AG04449 (cell line): ENCODE measurements at places on chromosomes 3 and 15.

GRCh38 chr15:60373745-60374144, 24.0 kb downstream of the ANXA2 start:
- no peak for DNase-seq

DNA sequence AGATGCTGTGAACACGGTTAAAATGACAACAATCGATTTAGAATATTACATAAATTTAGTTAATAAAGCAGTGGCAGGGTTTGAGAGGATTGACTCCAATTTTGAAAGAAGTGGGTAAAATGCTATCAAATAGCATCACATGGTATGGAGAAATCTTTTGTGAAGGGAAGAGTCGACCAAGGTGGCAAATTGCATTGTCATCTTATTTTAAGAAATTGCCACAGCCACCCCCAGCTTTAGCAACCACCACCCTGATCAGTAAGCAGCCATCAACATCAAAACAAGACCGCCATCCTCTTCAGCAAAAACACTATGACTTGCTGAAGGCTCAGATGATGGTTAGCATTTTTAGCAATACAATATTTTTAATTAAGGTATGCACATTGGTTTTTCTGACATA, 5.7 kb upstream of the CCR5 start:
- DNase-seq, result no peak

- DNase-seq, result no peak
These were observed 25.0 kb downstream of the LRRC58 start for GRCh38 chr3:120324190-120324589.

DNA sequence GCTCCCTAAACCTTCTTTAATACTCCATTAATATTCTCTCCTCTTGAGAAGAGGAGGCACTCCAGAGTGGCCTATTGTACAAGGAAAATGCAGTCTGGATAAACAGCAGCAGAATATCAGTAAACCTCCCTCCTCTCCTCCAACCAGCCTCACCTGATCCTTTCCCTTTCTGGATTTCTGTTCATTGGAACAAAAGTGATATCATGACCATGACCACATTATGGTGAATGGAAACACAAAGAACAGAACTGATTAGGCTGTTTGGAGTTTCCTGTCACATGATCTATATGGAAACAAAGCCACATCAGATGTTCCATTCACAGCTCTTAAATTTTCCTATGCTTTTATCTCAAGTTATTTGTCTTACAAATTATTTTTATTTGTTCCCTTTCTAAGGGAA, 14.6 kb downstream of the C2CD4B start:
- no peak for DNase-seq

- no peak for DNase-seq
These were observed 83.6 kb downstream of the CCR1 start for GRCh38 chr3:46124216-46125177.

DNA sequence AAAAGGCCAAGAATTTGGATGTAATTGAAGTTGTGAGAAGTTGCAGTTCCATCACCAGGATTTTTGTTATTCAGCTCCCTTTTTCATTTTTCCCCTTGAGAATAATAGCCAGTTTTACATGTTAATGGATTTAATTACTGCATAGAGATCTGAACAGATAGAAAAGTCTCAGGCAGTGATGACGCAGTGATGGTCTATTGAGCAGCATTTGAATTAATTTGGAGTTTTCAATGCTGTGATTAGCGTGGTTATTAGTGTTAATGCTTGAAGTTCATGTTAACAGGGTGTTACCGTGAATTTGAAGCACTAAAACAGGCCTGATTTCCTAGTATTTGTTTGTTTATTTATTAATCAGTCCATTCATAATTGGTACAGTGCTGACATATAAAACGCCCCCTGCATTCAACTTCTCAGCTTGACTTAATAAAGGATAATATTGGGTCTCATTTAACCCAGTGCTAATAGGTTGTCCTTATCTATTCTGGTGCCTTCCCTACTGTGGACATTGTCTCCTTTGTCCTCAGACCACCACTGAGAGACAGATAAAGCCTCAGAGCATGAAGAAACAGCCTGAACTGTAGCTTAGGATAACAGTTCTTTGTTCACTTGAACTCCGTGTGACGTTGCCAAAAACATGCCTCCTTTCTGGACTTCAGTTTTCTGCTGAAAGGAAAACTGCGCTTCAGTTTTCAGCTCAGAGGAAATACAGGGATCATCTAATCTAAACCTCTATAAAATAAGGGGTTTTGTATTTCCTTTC, 82.4 kb downstream of the RTP4 start:
- no peak for DNase-seq

- no peak for DNase-seq
These were observed 99.0 kb downstream of the CNTN3 start for GRCh38 chr3:74515451-74515850.

DNA sequence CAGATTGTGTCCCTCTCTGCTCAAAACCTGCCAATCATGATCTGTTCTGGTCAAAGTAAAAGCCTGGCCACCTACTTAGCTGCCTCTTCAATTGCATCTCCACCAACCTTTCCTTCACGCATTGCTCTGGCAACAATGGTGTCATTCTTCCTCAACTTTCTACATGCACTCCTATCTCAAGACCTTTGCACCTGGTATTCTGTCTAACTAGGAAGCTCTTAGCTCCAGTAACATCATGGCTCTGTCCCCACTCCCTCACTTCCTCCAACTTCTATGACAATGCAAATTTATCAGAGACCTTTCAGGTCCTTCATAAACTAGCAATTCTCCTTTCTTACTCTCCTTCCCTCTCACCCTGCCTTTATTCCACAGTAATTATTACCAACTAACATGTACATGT, 267.4 kb upstream of the ARL6 start:
- DNase-seq, result no peak

DNA sequence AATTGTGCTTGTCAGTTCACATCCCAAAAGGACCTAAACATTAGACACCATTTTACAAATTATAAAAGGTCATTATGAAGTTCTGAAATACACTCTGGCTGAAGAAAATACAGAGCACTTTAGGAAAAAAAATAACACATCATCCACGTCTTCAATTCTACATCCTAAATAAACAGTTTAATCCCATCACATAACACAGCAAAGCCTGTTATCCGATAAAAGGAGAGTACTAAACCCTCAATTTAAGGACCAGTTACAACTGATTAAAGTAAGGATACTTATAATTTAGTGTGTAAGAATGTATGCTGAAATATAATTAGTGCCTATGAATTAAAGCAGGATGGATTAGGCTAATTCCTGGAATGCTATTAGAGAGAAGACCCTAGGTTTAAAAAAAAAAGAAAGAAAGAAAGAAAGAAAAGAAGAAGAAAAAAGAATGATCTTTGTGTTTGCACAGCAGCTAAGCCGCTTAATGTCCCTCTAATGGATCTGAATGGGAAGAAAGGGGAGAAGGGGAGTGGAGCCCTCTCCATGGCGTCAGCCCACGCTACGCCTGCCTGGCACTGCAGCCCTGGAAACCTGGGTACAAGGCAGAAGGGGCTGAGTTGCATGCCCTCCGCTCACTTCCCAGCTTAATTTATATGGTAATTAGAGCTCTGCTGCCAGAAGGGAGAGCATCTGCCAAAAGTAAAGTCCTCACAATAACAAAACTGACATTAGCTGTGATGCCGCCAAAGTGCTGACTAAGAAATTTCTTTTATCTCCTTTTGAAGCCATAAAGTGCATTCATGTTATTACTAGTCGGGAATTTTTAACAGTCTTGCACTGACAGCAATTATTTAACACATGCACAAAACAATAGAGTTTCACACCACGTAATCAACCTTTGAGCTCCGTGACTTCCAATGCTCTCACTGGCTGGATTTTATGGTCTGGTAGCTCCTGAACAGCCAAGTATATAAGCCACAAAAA, 90.0 kb downstream of the FSIP1 start:
- no peak for DNase-seq

DNA sequence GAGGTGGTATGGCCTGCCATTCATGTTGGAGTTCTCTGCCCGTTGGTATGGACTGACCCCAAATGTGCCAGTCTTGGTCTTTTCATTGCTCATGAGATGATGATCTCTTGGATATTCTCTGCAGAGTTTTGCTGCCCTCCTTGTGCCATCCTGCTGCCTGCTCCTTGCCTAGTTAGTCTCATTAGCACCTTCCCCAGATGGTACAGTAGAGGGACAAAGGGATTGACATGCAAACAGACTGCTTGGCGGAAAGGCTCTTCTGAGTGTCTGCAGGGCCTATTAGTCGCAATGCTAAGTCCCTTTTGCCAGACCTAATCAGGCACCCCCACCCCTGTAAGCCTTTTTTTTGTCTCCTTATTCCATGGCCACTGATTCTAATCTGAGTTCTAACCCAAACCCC, 90.6 kb downstream of the ARNT2 start:
- no peak for DNase-seq

- no peak for DNase-seq
These were observed 32.5 kb downstream of the NPTN start for GRCh38 chr15:73600413-73601335.

DNA sequence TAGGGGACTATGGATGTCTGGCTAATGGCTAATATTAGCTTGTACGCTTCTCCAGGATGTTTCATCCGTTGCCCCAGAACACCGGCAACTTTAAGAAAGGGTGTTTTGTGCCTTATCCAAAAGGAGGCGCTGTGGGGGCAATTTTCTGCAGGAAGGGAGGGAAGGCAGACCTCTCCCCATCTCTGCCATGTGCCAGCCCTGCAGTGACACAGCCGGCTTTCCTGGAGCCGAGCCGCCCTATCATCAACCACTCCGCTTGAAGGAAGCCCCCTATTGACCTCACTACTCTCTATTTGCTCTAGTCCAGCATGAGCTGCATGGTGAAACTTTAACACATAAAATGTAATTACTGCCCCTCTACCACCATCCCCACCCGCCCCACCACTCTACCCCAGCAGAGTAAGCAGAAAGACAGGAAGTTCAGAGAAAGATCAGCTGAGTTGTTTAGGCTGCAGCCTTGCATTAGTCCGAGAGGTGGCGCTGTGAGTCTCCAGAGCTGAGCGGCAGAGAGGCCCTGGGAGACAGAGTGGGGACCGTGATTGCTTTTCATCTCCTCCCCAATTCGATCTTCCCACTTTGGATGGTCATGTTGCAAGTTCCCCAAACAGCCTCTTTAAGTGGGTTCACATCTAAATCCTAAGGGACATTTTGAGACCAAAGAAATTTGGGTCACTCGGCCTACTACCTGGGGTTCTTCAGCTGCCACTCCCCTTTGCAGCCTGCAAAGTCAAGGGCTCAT, 24.5 kb upstream of the RAD18 start:
- no peak for DNase-seq

GRCh38 chr3:165984589-165984988, 147.4 kb upstream of the BCHE start:
- no peak for DNase-seq

- DNase-seq, result no peak
These were observed 70.9 kb downstream of the MYO9A start for GRCh38 chr15:72047020-72047419.

- DNase-seq, result no peak
These were observed 39.3 kb downstream of the KLHL6 start for GRCh38 chr3:183515968-183516851.
